ENCODE measurements at places on chromosomes 7 and 10.

DNA sequence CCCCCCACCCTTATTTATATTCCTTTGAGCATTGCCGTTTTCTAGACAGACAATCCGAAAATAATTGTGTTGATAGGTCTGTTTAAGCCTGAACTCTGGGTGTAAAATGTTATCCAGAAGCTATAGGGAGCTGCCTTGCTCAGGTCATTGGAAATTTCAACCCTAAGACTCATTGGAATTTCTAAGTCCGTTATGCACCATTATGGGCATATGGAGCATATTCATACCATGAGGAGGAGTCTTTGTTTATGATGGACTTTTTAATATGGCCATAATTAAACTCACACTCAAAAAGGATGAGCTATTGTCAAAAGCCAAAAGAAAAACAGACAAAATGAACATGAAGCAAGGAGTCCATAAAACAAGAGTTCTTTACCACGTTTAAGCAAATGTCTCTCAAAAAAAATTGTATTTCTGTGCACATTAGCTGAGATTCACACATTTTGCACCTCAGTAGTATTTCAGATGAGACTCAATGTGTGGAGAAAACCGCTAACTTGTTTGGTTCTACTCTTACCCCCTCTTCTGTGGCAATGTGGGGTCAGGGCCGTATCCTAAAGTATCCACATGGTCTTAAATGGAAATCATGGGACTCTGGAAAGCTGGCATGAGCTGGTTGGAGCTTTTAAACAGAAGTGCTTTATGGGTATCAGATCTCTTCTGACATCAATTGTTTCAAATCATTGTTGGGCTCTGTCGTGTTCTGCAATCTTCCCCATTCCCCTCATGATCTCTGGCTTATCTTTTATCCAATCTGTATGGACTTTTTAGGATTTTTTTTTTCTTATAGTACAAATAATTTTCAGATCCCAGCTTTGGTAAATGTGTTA lies 60.5 kb downstream of the PODXL start:
- DNase-seq: no peak

DNA sequence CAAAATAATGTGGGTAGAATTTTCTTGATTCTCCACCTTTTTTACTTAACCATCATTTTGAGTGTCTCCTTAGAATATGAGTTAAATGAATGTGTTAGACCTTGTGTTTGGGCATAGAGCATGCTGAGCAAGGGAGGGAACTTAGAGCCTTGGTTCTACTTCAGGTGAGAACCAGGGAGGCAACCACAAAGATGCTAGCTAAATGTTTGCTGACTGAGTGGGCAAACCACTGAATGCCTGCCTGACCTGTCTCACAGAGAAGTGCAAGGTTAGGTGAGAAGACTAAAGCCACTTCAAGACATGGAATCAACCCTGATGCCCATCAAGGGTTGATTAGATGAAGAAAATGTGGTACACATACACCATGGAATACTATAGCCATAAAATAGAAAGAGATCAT lies 242.6 kb upstream of the ZNF32 start:
- DNase-seq: no peak

- DNase-seq: no peak
These were observed 73.0 kb downstream of the TFPI2 start for GRCh38 chr7:93817526-93817925.

DNA sequence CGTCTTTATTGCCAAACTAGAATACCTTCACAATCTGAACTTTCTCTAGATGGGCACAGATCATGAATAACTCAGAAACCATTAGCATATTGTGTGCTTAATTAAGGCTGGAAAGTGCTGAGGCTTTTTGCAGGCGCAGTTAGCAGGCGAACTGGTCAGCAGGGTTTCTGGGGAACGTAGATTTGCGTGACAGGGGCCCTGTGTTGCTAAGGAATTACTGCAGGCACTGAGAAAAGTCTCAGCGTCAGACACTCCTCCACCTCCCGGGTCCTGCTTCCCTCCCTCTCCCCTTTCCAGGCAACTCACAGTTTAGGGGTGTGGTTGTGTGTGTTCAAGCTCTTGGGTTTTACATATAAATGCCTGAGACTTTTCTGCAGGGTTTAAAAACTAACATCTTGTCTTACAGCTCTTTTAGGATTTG lies 2.2 kb downstream of the MAP3K8 start:
- DNase-seq: no peak

- no peak for DNase-seq
These were observed 3.4 kb downstream of the TCF7L2 start for GRCh38 chr10:112953174-112954159.
